Osteoblast (primary cell): ENCODE measurements at places on chromosomes 7 and 10.

DNA sequence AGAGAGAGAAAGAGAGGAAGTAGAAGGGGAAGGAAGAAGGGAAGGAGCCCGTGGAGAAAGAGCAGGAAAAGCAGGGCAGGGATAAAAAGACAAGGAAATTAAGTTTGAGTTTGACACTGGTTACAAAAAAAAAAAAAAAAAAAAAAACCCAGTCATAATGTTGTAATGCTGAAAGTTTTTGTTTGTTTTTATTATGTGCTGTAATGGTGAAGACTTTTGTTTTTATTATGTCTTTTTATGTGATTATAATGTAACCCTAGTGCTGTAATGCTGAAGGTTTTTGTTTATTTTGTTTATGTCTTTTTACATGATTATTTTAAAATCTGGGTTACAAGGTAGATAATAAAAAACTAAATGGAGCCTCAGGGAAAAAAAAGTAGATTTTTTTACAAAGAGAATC, 184.8 kb downstream of the SEMA3A start:
- DNase-seq: no peak

DNA sequence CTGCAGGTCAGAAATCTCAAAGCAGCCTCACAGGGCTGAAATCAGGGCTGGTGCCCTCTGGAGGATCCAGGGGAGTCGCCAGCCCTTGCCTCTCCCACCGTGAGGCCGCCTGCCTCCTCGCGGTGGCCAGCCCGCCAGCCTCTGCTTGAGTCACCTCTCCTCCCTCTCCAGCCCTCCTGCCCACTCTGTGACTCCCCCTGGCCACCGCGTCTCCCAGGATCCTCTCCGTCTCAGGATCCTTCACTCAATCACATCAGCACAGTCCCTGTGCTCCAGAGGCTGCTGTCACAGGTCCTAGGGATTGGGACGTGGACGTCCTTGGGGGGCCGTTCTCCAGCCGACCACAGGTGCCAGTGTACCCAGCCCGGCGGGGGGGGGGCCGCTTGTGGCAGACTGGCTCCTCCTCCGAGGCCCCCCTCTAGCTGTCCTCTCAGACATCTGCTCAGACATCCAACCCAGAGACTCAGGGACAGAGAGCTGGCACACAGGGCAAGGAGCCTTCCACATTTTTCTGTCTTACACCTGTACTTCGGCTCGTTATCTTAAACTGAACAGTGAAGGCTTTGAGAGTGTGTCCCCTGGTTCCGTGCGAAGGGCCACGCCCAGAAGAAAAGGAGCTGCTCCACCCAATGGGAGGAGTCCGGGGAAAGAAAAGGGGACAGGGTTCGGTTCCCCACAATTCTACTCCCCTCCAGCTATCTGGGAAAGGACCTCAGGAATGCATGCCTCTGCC, 9.4 kb upstream of the PPP2R2D start:
- no peak for DNase-seq

DNA sequence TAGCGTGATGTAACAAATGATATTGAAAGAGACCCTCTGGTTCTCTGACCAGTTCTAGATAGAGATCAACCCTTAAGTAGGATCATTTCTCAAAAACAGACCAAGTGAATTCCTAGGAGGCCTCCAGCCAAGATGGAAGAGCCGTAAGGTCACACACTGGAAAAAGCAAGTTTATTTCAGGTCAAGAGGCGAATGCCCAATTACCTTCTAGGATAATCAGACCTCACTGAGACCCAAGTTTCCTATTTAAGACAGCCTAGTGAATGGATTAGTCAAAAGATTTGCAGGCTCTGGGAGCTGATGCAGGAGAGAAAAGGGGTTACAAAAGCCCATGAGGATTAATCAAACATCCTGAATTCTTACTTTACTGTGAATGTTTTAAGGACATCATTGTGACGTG, 486.1 kb upstream of the NRP1 start:
- DNase-seq: no peak

DNA sequence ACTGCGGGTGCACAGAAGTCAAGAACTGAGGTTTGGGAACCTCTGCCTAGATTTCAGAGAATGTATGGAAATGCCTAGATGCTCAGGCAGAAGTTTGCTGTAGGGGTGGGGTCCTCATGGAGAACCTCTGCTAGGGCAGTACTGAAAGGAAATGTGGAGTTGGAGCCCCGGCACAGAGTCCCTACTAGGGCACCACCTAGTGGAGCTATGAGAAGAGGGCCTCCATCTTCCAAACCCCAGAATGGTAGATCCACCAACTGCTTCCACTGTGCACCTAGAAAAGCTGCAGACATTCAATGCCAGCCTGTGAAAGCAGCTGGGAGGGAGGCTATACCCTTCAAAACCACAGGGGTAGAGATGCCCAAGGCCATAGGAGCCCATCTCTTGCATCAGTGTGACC, 1336.0 kb upstream of the CELF2 start:
- DNase-seq: no peak

DNA sequence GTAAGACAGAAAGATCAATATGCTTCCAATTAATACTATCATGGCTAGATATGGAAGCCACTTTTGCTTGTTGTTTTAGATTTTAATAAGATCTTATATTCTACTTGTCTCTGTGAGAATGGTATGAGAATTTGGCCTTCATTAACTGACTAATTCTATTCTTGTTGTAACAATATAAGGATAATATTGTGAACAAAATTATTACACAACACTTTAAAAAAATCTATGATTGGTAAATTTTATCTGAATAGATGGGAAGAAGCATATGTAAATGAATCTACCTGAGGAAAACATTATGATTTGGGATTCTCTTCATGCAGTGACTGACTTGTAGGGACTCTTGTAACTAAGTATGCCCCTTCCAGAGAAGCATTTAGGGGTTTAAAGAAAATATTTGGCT, 308.9 kb upstream of the KCND2 start:
- DNase-seq: no peak

DNA sequence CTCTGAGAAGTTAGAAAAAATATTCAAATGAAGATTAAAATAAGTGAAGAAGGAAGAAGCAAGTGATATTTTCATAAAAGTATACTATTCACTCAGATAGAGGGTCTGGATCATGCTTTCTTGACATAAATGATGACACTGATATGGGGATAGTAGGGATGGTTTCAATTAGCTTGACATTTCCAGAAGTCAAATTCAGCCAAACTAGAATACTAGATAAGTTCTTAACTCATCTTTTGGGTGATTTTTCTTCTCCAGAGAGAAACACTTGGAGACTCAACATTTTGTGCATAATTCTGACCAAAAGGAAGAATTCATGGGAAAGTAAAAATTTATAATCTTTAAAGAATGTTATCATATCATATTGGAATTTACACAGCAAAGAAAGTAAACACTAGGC, 152.0 kb upstream of the LRGUK start:
- no peak for DNase-seq

DNA sequence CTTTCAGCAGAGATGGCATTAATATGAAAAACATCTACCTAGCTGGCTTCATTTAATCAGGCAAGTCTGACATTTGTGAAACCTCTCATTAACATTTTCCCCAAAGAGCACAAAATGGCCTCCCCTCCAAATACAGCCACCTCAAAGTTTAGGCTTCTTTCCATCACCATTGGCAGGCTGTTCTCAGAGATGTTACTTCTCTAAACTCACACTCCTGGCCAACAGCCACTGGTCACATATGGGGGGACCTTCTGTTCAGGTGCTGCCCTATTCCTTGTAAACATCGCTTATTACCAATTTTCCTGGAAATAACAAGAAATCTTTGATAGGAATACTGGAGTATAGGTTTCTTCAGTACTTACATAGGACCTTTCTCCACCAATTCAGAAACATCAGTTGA, 69.5 kb downstream of the GBF1 start:
- DNase-seq: no peak

GRCh38 chr10:132392184-132392800, 4.7 kb upstream of the PWWP2B start:
- DNase-seq: peak; percentile 48

DNA sequence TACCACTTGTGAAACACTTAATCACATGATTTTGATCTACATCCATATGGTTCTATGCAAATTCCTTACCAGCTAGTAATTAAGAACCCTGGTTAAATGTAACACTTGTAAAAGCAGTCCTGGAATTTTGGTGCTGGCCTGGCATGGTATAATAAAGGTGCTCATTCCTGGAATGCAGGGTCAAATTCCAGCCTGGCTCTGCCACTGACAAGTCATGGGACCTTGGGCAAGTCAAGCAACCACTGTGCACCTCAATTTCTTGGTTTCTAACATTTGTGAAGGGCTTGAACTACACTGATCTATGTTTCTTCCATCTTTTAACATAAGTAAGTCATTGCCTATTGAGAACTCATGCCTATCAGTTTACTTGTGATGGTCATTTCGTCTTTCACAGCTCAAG, 91.9 kb upstream of the PIK3CG start:
- DNase-seq: no peak

DNA sequence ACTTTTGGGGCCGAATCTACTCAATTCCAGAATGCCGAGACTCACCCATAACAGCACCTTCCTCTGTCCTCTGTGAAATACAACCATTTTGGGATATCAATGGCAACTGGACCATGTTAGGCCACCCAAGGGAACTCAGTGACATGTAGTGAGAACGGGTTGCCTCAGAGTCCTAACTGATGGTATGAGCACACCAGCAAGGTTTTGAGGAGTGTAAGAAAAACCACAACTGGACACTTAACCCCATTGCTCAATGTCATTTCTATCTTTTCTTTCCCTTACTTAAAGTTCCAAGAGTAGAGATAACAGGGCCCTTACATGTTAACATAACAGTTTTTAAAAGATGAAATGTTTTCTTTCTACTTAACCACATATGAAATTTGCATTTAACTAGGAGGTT, 67.1 kb downstream of the TNS3 start:
- no peak for DNase-seq

DNA sequence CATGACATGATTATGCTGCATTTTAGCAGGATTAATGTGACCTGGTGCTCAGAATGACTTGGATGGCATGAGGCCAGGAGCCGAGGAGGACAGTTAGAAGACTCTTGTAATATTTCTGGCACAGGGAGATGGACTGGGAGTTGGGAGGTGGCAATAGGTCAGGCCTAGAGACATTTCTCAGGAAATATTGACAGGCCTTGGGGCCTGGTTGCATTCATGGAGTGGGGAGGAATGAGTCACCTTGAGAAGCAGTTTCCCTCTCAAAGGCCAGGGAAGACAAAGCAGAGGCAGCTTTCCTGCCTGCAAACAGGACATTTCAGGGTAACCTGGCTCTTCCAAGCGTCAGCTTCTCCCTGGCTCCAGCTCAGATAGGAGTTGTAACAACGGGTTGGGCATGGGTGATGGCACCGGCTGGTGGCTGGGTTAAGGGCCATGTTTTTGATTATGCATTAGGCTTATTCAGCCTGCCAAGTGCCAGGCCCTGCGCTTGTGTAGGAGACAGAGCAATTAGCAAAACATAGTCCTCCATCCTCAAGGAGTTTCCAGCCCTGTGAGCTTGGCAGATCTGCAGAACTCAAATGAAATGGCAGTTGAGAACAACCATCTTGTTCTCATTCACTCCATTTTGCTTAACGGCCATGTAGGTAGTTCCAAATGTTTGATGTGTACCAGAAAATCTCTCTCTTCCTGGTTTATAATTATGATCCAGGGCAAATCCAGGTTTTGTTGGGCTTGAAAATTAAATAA, 38.2 kb downstream of the HK1 start:
- peak; percentile 92 for DNase-seq

GRCh38 chr7:104005197-104005596, 15.7 kb upstream of the RELN start:
- no peak for DNase-seq

DNA sequence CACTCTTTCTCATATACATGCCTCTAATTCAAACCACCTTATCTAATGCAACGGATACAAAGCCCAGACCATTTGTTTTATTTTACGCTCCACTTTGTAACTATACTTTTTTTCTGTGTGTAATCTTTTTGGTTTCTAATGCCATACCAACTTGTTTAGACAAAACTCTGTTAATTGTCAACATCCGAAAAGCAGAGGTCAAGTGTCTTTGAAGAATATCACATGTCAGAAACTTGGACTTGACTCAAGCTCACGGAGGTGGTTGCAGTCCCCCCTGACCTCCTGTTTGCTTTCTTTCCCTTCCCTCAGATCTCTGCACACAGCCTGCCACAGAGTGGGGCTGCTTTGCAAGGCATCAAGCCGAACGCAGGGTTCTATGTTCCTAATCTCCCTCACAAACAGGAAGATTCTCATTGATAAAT, 698.9 kb downstream of the PARD3 start:
- DNase-seq: no peak

DNA sequence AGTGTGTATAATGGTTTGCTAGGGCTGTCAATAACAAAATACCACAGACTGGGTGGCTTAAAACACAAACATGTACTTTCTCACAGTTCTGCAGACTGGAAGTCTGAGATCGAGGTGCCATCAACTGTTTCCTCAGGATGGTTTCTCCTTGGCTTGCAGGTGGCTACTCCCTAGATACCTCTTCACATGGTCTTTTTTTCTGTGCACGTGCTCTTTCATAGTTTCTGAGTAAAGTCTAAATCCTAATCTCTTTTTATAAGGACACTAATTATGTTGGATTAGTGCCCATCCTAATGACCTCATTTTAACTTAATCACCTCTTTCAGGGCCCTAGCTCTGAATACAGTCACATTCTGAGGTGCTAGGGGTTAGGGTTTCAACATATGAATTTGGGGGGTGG, 65.9 kb downstream of the AMPH start:
- no peak for DNase-seq

DNA sequence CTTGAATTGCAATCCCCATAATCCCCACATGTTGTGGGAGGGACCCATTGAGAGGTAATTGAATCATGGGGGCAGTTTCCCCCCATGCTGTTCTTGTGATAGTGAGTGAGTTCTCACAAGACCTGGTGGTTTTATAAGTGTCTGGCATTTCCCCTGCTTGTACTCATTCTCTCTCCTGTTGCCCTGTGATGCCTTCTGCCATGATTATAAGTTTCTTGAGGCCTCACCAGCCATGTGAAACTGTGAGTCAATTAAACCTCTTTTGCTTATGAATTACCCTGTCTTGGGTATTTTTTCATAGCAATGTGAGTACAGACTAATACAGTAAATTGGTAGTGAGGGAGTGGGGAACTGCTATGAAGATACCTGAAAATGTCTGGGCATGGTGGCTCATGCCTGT, 65.0 kb downstream of the ANKRD7 start:
- DNase-seq: no peak

GRCh38 chr10:35642035-35642792, at the start of gene FZD8:
Gene FZD8, minus strand, starts transcription at chr10:35642296. Its CDS starts 867 bp downstream, at chr10:35641429.
- DNase-seq: peak; percentile 99

- DNase-seq: no peak
Measured at GRCh38 chr7:32048970-32049491, 21.2 kb downstream of the PDE1C start.

GRCh38 chr10:117266400-117266799, 25.5 kb downstream of the SLC18A2 start:
- no peak for DNase-seq

- no peak for DNase-seq
Measured at GRCh38 chr10:117320050-117320665, 55.1 kb downstream of the PDZD8 start.

DNA sequence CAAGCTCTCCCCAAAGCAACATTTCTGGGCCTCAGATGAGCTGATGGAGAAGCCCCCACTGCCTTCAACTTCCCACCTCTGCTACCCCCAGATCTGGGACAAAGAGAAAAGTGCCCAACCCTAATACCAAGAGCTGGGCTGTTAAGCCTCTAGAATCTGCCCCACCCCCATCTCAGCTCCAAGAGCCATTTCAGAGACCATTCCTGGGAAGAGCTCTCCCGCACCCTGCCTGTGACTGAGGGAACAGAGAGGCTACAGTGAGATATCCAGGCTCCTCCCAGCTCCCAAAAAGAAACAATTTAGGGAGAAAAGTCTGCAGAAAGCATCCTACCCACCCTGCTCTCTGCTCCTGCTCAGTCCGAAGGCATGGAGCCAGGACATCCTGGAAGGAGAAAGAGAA, 2.5 kb upstream of the KCNH2 start:
- DNase-seq: no peak

GRCh38 chr7:35418716-35419390, 165.0 kb upstream of the TBX20 start:
- DNase-seq: no peak
